CD4-positive, alpha-beta T cell treated with Interleukin-17A for 4 hours (primary cell): ENCODE measurements at places on chromosomes 1 and 21.

DNA sequence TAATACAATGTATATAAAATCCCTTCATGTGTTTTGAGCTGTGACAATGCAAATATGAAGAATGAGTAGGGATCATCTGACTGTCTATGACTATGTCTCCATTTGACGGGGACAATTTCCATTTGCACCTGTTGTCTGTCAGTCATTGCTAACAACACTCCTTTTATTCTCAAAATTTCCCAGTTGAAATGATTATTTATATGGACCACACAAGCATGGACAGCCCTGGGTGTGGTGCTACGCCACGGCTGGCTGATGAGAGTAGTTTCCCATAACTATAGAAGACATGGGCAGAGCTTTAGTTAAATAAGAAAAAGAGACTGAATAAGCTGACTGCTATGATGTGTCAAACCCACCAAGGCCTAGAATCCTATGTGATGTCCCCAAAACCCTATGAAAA is 135.8 kb downstream of the MAP3K21 start:
- DNase-seq = no peak

- DNase-seq = no peak
Observed at GRCh38 chr1:53220962-53221286, 490 bp upstream of the CZIB start.

GRCh38 chr1:189216886-189217285 is 1260.8 kb downstream of the BRINP3 start:
- no peak for DNase-seq

DNA sequence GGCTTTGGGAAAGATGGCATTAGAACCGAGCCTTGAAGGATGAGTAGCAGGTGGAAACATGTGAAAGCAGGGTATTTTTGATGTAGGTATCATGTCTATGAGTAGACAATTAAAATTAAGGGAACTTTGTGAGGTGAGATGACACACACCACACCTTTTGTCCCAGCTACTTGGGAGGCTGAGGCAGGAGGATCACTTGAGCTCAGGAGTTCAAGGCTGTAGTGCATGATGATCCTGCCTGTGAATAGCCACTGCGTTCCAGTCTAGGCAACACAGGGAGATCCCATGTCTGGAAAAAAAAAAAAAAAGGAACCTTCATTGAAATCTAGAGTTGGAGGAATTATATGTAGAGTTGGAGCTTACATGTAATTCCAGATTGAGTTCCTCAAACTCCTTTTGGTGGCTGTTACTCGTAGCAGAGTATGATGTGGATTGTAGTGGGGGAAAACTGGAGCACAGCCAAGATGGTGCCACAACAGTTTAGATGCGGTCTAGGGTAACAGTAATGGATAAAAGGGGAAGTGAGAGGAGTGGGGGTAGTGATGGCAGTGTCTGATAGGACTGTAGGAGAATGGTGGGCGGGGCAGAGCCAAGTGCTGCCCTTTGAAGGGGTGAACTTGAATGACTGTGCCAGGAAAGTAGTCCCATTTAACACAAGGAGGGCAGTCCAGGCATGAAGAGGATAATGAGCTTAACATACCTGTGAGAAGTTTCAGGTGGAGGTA is 17.4 kb downstream of the AK4 start:
- no peak for DNase-seq

- DNase-seq = no peak
Observed at GRCh38 chr1:47257224-47257623, 25.2 kb upstream of the TAL1 start.

- DNase-seq = no peak
Observed at GRCh38 chr1:44531785-44532566, 126.9 kb downstream of the RNF220 start.

GRCh38 chr1:92563457-92564216 is 76.9 kb upstream of the GFI1 start:
- no peak for DNase-seq
